ENCODE measurements at places on chromosomes 11 and 22.

- DNase-seq: no peak
Observed at GRCh38 chr11:63875506-63876065, 36.7 kb downstream of the MARK2 start.

DNA sequence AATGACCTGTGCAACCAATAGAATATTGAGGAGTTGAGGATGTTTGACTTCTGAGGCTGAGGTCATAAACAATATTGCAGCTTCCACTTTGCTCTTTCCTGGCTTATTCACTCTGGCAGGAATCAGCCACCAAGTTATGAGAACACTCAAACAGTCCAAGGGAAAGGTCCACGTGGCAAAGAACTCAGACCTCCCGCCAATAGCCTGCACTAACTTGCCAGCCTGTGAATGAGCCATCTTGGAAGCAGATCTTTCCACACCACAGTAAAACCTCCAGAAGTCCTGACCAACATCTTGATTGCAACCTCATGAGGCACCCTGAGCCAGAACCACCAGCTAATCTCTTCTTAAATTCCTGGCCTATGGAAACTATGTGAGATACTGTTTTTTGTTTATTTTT lies 22.7 kb upstream of the PICALM start:
- DNase-seq: no peak

DNA sequence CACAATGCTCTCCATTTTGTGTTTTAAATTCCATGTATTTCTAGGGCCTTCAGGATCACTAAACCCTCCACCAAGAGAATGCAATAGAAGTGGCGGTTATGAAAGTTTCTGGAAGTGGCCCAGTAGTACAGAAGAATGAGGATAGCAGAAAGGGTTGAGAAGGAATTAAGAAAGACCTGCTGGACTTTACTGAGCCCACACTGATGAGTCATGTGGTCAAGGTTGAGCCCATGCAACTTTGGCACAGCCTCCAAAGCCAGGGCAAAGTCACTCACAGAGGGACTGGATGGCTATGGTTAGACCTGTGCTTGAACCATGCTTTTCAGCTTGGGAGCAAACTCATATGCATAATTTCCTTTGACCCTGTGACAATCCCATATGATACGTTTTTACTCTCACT lies 102.9 kb upstream of the PLET1 start:
- no peak for DNase-seq

DNA sequence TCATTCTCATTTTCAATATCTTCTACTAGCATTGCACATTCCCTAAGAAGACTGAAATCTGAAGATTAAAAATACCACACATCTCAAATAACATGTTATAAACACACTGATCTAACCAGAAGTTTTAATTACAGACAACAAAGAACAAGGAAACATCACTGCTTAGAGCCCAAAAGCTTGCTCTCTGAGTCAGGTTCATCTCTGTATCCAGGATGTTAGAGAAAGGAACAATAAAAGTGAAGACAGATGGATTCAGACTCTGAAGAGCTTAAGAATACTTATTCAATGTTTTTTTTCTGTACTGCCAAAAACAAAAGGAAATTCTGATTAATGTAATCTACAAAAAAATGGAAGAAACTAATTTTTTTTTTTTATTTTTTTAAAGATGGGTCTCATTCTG lies 16.5 kb downstream of the RDX start:
- no peak for DNase-seq

- DNase-seq: no peak
Observed at GRCh38 chr22:43901976-43902643, 10.3 kb upstream of the PNPLA5 start.

- DNase-seq: no peak
Observed at GRCh38 chr11:118071416-118072030, 5.4 kb upstream of the TMPRSS4 start.

DNA sequence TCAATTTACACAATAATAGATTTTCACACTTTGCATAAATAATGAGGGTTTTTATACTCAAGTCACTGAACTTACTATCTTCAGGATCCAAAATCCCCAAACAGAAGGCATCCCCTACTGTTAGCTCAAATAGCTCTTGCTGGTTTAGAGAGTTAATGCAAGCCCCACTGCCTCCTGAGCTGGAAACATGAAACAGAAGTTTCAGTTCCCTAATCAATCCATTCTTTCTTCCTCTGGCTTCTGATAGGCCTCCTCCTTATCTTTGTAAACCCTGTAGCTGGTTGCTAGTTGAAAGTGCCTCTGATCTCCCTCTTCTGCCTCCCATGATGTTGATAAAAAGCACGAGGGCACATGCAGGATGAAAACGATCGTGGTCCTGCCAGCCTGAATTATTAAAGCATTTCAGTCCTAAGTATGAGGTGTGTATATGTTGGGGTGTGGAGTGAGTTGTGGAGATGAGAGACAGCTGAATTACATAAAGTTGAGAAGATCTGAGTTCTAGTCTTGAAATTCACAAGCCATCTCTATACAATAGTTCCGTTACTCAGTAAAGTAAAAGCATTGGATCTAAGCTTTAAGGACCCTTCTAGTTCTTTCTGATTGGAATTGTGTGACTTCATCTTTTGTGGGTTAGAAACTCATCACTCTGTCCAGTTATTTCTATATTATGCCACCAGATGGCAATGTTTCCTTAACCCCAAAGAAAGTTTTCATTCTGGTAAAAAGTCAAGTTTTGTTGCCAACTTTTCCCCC lies 35.0 kb upstream of the EHF start:
- no peak for DNase-seq

- no peak for DNase-seq
Observed at GRCh38 chr11:118658429-118659313, 20.8 kb downstream of the TREH start.

DNA sequence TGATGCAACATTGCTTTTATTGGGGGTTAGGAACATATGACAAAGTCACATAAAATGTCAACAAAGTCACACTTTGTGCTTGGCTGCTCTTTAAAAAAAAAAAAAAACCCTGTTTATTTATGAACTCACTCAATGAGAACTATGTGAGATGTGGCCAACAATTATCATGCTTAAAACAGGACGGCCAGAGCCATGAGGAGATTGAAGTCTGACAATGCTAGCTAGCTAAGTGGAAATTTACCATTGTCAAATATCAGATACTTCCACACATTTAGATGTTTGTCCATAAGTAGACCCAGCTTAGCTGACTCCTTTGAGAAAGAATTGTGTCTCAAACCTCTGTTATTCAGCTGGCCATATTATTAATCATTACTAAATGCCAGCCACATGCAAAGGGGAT lies 26.9 kb downstream of the BLID start:
- DNase-seq: no peak

DNA sequence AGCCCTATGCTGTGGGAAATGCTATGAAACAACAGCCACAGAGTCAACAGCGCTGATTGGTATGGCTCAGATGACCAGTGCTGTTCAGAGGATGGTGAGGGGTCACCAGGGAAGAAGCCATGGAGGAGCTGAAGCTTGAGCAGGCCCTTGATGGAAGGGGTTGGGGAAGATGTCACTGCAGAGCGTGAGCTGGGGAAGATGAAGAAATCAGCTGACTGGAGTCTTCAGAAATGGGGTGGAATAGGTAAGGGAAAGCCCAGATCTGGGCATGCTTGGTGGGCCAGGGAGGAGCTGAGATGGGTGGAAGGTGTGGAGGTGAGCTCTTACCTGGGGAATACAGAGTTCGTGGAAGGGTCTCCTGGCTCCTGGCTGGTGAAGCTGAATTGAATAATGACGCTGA lies 105.4 kb upstream of the PLET1 start:
- no peak for DNase-seq

- no peak for DNase-seq
Observed at GRCh38 chr11:5486421-5486820, 2.1 kb upstream of the OR52D1 start.

DNA sequence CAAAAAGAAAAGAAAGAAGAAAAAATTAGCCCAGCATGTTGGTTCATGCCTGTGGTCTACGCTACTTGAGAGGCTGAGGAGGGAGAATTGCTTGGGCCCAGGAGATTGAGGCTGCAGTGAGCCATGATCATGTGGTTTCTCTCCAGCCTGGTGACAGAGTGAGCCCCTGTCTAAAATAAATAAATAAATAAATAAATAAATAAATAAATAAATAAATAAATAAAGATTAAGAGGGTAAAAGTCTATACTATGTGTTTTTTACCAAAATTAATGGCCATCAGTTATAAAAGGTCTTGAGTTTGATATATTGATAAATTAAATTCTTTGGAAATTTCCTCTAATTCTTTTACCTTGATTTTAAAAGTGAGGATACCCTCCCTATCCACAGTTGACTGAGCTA lies 25.2 kb upstream of the DEPDC7 start:
- DNase-seq: no peak

DNA sequence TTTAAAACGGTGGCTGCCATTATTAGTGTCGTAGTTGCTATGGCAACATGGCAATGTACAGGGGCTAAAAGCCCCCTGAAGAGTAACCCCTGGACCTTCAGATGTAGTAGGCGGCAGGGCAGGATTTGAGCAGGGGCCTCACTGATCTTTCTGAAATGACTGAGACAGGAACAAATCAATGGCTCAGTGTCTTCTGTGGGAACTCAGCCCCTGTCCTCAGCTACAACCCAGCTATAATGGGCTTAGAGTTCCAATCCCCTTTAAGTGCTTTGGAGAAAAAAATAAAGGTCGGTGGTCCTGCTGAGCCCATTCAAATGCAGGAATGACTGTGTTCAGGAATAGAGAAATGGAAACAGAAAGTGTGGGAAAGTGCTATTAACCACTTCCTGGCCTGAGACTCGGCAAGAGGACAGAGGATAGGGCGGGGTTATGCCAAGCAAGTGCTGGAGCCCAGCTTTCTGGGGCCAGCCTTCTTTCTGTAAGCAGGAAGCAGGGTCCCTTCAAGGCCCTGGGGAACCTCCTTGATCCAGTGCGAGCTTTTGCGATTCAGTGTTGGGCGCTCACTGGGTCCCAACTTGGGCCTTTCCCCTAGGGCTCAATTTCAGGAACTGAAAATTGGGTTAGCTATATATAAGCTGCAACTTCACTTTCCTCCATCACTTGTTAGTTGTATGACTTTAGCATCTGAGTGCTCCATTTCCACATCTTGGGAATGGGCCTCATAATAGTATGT lies 6.1 kb upstream of the CD82 start:
- DNase-seq: no peak

- no peak for DNase-seq
Observed at GRCh38 chr11:88367310-88367709, 29.8 kb upstream of the CTSC start.

- DNase-seq: no peak
Observed at GRCh38 chr11:60925868-60926267, 1.6 kb downstream of the TMEM132A start.

- DNase-seq: peak; percentile 2
Observed at GRCh38 chr11:44726283-44727113, at the start of gene TSPAN18. TSS of gene TSPAN18 (plus strand) at chr11:44726962. CDS start at chr11:44906417, 179,455 bp downstream.

DNA sequence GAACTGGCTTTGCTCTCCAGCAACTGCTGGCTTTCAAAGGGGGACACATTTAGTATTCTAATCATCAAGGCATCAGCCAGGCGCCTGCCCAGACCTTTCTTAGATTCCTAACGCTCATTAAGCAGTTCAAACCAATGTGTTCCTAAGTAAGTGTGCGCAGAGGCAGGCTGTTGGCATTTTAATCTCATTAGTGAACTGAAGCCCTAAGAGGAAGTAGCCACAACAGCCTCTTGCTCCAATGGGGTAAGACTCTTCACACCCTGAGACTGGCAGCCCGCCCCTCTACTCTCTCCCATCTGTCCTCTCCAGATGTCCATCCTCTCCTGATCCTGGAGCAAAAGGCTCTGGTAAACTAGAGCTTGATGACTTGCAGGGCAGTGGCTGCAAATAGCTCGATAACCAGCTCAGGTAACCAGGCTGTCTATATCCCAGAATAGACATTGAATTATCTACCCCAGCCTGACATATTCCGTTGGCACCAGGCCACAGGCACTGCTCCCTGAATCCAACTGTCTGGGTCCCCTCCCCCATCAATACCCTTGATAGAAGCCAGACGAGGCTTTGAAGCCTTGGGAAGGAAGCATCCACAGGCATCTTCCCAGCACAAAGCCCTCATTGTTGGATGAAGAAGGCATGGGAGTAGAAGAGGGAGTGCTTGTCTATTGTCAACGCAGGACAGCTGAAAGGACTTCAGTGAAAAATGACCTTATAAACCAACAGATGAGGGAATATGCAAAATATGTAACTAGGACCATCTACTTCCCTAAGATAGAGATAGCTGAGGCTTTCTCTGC lies 321.1 kb downstream of the TENM4 start:
- no peak for DNase-seq

- no peak for DNase-seq
Observed at GRCh38 chr11:69640260-69640994, 529 bp upstream of the CCND1 start.

GRCh38 chr22:24432059-24432853 lies 4.9 kb downstream of the ADORA2A start:
- DNase-seq: no peak

GRCh38 chr11:119624102-119624615 lies 104.8 kb downstream of the NECTIN1 start:
- DNase-seq: no peak

GRCh38 chr11:28463826-28464225 lies 355.6 kb downstream of the METTL15 start:
- no peak for DNase-seq

DNA sequence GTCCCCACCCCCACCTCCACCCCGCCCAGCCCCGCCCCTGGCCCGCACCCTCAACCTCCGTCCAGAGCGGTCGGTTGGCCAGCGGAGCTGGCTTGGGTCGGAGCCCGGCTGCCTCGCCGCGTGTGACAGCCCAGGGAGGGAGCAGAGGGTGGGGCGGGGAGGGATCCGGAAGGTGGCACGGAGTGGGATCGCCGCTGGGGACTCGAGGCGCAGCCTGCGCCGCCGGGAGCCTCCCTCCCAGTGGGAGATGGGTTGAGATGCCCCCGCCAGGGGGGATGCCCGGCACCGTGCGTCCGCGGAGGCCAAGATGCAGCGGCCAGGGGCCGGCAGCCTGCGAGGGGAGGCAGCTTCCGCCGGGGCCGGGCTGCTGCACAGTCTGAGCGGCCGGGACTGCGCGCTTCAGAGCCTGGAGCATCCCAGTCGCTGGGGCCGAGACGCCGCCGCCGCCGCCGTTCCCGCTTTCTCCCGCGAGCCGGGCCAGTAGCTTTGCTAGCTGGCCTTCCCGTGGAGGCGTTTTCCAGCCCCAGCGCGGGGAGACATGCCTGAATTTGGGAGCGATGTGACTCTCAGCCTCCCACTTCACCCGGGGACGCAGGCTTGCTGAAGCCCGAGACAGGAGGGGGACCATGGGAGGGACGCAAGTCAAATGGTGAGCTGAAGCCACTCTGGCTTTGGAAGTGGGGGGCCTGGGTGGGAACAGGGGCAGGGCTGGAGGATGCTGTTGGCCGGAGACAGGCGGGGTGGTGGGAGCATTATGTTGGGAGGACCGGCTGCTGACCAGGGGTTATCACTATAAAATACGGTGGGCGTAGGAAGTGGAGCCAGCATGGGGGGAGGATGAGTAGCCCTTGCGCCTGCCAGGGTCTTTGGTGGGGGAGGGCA lies 40.2 kb downstream of the DIXDC1 start:
- DNase-seq: no peak

GRCh38 chr11:2715716-2716350 lies 16.0 kb upstream of the KCNQ1OT1 start:
- DNase-seq: no peak

DNA sequence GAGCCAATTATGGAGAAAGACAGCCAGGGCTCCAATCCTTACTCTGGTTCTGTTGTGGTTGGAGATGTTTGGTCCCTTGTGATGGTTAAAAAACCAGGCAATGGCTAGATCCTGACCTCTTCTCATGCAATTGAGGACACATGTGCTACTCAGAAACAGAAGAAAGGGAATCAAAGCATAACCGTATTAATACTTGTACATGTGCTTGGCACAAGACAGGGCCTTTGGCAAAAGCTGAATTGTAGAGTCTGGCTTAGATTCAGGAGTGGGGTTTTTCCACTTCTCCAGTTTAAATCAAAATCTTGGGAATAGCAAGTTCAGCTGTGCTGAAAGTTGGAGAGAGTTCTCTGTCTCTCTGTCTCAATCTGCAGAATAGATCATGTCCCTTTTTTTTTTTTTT lies 80.1 kb upstream of the E2F8 start:
- no peak for DNase-seq

All from stimulated activated CD4-positive, alpha-beta T cell treated with anti-CD3 and anti-CD28 coated beads, Interleukin-1b, Interleukin-23, amount 100 ng/mL, for 1 hour (primary cell).